ENCODE measurements at places on chromosomes 12 and 14.

GRCh38 chr14:99523704-99524055 lies 42.5 kb downstream of the CCNK start:
- peak; percentile 67 for DNase-seq

GRCh38 chr14:68873376-68873775 lies 80.5 kb upstream of the ZFP36L1 start:
- DNase-seq = no peak

DNA sequence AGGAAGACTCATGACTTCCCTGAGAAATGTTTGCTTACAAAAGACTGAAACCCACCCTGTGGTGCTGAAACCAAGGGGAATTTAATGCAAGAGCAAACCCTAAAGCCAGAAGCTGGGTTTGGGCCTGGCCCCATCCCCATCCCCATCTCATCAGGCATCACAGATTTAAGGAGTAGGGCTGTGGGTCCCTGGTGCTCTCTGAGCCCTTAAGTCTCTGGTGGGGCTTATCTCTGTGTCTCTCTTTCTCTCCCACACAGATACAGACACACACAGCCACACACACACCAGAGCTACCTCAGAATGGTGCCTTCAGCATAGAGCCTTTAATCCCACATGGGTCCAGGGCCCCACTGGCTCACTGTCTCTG lies 237.1 kb downstream of the SLC41A2 start:
- no peak for DNase-seq

DNA sequence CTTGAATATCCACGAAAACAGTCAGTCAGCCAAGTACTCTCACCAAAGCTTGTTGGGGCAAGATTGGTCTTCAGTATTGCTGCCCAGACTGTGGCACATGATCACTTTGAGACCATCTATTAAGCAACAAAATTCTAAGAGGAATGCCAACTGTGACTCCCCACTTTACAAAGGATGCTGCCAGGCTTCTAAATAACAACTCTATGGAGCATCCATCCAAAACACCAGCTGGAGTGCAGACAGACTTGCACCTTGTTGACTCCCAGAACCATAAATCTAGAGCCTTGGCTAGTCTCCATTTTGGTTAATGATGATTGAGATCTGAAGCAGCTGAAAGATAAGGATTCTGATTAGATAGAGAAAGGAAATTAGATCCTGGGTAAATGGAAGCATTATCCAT lies 132.8 kb downstream of the DIO2 start:
- no peak for DNase-seq

GRCh38 chr14:94394581-94395207 lies 6.3 kb upstream of the SERPINA1 start:
- DNase-seq = no peak

DNA sequence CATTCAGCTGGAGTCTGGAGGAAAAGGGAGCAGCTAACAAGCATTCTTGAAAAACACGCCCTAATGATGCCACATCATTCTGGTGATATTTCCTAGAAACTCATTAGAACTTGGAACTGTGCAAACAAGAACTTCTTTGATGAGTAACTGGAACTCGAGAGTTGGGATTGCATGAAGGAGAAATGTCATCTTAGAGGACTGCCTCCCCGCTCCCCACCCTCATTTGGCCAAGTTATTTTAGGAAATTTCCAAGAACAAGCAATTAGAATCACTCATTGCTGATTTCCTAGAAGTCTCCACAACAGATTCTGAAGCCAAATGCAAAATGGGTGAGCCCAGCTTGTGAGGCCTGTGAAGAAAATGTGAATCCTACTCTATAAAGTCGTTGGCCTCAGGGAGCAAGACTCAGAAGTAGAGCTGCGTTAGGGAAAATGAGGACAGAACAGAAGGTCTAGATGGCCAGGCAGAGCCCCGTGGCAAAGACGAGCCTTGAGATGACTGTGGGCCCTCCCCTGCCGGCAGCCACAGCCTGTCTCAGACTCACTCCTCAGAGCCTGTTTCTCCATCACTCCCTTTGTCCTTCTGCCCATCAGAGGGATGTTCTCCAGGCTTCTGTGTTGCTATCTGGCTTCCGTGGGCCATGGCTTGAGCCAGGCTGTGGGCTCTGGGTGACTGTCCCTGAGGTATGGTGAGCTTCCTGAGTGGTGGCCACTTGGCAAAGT lies 38.4 kb downstream of the RTL1 start:
- DNase-seq = no peak

DNA sequence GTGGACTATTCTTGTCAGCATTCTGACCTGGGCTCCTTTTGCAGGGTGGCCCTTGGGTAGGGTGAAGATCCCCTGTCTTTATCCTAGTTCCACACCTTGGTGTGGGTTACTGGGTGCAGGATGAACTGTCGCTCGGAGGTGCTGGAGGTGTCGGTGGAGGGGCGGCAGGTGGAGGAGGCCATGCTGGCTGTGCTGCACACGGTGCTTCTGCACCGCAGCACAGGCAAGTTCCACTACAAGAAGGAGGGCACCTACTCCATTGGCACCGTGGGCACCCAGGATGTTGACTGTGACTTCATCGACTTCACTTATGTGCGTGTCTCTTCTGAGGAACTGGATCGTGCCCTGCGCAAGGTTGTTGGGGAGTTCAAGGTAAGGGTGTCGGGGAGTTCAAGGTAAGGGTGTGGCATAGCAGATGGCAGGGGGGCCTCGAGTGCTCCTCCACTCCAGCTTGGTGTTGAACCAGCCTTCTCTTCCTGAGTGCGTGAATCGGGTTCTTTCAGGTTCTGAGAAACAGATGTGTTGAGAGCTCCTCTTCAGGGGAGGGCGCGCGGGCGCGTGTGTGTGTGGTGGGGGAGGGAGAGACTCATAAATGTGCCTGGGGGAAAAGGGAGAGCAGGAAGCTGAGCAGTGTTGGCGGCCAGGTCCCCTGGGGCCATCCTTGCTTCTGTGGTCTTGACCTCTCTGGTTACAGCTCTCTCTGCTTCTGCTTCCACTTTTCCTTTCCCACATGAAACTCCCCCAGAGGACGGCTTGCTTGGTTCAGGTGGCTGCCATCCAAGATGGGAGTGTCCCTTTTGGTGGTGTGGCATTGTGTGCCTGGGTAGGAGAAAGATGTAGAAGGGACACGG lies 4.0 kb downstream of the ATG101 start:
- DNase-seq = no peak

GRCh38 chr14:104657563-104658324 lies 31.7 kb upstream of the INF2 start:
- peak; percentile 49 for DNase-seq

- no peak for DNase-seq
Measured at GRCh38 chr12:50828886-50829285, 13.8 kb upstream of the TMPRSS12 start.

- no peak for DNase-seq
Measured at GRCh38 chr14:75428230-75429104, 645 bp downstream of the JDP2 start.

- DNase-seq = no peak
Measured at GRCh38 chr12:46395388-46395787, 22.8 kb upstream of the SLC38A2 start.
